ENCODE measurements at places on chromosomes 12 and 14.

DNA sequence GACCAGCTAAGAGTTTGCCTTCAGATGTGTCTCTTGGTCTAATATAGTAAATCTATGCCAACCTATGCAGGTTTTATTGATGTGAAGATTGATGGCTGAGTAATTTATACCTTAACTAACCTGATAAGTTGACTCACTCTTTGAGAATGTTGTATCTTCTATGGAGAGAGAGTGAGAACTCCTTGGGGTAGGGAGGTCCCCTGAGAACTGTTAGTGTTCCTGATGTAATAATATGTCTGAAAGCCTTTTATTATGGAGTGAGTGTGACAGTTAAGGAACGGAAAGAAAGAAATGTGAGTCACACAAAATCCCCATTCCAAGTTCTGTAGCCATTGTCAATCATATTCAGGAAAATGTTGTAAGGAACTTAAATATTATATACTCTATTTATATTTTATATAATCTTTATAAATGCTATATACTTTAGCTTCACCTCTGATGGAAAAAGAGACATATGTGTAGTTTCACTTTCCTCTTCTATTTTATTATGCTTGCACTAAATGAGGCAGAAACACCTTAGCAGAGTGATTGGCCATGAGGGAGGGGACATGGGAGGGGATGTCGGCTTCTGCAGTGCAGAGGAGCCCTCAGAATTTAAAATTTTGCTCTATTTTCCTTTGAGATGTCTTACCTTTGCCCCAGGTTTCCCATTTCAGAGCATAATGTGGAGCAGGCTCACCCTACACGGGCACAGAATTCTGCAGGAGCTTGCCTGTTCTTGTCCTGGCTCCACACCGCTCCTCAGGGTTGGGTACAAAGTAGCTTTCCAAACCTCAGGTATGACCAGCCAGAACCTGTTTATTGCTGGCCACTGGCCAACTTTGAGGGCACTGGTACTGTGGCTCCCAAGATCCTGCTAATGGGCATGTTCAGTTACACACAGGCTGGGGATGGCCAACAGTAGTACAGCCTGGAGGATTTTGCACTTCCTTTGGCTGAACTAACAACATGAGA, 57.7 kb downstream of the ARF6 start:
- DNase-seq = no peak

DNA sequence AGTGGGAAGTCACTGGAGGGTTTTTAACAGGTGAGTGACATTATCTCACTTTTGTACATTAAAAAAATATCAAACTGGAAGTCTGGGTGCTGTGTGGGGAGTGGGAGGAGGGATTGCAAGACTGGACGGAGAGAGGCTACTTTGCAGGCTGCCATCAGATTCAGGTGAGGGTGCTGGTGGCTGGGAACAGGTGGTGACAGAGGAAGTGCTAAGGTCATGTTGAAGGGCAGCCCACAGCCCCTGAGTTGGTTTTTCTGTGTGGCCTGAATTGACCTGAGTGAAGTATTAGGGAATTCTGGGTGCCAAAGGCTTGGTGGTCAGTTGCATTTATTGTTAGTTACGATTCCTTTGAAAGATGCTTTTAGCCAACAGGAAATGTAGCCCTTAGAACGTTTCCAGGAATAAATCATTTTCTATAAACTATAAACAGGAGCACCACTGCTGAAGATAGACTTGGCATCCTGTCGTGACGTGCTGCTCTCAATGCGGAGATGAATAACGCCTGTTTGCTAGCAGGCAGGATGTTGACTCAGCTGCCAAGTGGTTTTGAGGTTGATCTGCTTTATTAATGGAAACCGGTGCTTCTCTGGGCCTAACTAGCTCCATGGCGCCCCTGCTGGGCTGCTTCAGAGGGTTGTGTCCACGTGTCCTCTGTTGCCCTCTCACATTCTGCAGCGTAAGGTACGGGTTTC, 707.5 kb upstream of the TMEM132C start:
- no peak for DNase-seq

DNA sequence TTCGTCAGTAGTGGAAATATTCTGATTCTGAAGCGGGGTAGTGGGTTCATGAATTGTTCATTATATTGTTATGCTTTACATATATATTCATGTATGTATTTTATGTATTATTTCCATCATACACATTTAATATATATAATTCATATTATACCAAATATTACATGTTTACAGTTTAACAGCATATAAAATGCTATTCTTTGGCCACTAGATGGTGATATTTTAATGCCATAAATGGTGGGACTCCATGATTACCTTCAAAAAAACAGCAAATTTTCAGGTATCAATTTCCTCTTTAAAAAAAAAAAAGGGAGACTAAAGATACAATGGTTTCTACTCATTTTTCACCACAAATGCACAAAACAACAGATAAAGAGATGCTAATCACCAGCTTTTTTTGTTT, 41.0 kb downstream of the BDKRB1 start:
- no peak for DNase-seq

DNA sequence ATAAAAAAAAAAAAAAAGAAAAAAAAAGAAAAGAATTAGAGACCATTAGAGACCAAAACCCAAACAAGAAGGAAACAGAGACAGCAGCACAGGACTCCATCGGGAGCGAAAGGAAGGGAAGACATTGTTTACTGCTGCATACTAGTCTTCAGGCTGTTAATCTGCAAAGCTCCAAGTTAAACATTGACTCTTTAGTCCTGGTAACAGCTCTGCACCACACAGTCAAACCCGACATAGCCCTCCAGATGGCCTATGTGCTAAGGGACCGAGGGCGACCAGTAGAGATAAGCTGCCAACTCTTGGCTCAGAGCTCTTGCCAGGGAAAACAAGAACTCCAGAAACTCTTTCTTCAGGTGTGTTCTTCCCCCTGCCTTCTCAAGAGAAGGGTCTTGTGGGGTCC, 7.8 kb downstream of the P2RX4 start:
- DNase-seq = no peak

DNA sequence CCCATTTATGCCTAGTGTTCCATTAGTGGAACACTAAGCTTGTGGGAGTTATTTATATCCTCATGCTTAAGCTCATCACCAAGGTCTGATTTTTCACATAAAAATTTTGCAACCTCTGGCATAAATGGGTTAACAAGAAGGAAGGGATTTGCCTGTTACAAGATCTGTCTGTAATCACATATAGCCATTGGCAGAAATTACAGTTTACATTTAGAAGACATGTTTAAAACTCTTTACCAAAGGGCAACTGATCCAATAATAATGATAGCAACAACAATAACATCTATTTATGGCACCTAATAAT, 422.9 kb downstream of the ZFP36L1 start:
- no peak for DNase-seq

DNA sequence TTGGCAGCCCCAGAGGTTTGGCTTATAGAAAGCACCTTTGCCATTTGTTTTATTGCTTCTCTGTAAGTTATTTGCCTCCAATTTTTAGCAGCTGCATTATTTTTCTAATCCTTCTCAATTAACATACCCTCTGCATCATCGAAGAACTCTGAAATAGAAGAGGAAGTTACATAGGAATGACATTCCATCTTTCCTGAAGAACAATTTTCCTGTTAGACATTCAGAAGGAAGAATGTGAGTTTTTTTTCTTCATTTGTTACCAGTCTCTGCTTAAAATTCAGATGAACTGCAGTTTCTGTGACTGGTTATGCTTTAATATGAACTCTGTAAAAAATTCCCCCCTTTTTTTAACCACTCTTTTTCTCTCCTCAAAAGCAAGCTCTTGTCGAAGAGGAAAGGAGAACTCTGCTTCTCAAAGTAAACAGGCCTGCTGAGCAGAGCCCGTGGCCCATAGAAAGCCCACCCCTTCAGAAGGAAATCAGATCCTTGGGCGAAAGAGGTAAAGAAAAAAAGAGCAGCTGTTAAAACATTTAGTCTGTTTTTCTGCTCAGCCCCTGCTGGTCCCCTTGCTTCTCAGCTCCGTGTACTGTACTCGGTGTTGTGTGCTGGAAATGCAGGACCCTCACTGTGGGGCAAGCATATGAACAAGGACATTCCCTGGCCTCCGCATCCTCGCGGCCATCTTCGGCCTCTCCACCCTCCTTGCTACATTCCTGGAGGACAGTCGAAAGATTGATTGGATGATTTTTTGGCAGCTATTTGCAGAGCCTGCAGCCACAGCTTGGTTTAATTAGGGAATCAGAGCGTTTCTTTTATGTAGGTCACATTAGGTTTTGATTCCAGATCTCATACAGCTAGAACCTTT, 164.4 kb upstream of the LRIG3 start:
- no peak for DNase-seq

- DNase-seq = no peak
Measured at GRCh38 chr12:31594681-31595080, 3.7 kb upstream of the DENND5B start.

DNA sequence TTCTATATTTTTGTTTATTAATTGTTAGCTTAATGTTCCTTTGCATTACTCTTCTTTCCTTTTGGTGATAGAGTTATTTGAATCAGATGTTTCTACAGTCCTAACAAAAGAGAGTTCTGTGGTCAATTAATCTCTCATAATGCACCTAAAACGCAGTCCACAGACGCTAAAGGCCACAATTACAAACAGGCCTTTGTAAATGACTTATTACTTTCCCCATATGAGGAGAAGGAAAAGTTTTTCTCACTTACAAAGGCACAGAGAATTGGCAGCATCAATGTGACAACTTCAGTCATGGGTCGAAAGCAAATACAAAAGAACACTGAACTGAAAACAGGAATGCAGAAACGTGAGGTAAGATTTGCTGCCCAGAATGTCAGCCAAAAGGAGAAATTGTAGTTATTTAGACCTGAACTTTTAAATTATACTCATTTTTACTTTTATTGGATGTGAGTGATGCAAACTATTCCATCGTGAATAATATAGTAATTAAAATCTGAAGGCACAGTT, 142.0 kb upstream of the SYT10 start:
- no peak for DNase-seq

GRCh38 chr12:12779529-12779928, 5.9 kb upstream of the APOLD1 start:
- no peak for DNase-seq

DNA sequence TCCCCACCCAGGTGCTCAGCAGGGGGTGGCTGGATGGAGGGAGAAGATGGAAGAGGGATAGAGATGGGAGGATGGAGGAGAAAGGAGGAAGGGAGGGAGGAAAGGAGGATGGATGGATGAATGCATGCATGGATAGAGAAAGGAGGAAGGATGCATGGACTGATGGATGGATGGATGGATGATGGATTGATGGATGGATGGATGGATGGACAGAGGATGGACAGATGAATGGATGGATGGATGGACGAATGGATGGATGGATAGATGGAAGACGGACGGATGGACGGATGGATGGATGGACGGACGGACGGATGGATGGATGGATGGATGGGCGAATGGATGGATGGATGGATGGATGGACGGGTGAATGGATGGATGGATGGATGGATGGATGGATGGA, 64.1 kb downstream of the NCOR2 start:
- no peak for DNase-seq

GRCh38 chr14:100541621-100542560, 45.3 kb downstream of the BEGAIN start:
- no peak for DNase-seq

DNA sequence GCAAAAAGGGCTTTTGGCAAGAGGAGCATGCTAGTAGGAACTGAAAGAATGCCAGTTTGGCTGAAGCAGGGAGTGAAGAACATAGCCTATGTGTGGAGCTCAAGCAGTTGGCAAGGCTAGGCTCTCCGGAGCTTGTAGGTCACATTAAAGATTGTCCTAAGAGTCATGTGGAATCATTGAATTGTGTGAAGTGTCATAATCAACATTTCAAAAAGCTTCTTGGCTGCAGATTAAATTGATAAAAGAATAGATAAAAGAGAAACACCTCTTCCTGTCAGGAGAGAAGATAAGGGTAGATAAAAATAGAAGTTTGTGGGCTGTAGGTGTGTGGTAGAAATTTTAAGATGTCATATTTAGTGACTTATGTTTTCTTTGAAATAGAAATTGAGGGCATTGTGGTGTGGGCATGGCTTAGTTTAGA, 36.1 kb downstream of the CPSF6 start:
- no peak for DNase-seq

DNA sequence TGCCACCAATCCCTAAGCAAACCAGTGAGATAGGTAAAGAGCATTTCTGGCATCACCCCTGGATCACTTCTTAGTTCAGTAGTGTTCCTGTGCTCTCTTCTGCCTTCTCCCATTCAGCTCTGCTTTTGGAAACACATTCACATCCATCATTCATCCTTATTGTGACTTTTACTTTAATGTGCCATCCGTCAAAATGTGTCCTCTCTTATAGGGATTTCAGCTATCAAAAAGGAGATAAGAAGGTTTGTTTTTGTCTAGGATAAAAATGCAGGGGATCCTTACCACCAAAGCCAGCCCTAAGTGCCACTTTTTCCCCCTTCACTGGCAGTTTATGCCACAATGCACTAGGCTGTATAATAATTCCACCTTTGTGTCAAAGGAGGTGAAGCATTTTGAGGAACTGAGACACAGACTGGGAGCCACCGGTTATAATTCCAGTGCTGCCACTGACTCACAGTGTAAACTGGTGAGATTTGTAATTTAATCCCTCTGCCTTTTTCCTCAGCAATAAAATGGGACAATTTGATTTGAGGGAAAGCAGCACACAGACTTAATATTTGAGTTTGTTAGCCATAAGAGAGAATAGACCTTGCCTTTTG, 158.6 kb downstream of the PAX9 start:
- no peak for DNase-seq

- DNase-seq = no peak
Measured at GRCh38 chr14:57785058-57785457, 80.8 kb downstream of the SLC35F4 start.

GRCh38 chr14:67602995-67603545, 3.0 kb upstream of the PIGH start:
- DNase-seq = no peak

GRCh38 chr14:103434868-103435442, 49.7 kb downstream of the MARK3 start:
- DNase-seq = no peak

DNA sequence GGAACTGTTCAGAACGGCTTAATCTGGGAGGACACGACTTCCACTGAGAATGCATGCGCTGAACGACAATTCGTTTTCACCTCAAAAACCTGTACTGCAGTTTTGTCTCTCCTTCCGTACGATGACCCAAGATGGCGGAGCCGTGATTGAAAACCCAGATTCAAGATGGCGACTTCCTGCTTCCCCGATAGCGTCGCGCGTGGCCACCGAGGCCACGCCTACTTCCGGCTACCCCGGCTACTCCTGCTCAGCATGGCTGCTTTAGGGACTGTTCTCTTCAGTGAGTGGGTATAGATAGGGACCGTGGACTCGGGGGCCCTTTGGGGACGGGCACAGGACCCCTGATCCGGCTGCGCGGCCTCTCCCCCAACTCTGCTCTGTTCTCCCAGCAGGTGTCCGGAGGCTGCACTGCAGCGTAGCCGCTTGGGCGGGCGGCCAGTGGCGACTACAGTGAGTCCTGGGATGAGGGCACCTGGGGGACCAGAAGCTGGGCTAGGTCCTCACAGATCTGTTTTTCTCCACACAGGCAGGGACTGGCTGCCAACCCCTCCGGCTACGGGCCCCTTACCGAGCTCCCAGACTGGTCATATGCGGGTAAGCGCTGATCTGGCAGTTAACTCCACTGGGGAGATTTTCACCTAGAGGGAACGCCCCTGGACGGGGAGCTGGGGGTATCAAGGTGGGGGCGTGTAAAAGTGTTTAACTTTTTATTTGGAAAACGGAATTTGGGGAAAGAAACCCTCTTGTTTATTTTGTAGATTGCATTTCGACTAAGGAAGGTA, at the start of gene MRPL52:
Gene MRPL52 (plus strand): TSS at position 227 of the 782 bp plus-strand sequence. CDS start 26 bp downstream, at position 253.
- DNase-seq = no peak

GRCh38 chr14:39722547-39723273, 290.5 kb upstream of the FBXO33 start:
- DNase-seq = no peak

- no peak for DNase-seq
Measured at GRCh38 chr14:39029789-39030188, 73.2 kb downstream of the SEC23A start.

GRCh38 chr12:77229640-77230442, 164.5 kb upstream of the E2F7 start:
- DNase-seq = no peak
